ENCODE measurements at places on chromosomes 4 and X. TPM values are rescaled to one million over a fixed set of nuclear protein-coding genes. Genes with fewer than 3 reads are reported as not detected.
A peak's percentile ranks its signal among the peaks of the same experiment; 100 is the strongest.

- DNase-seq, result no peak
These were observed 161.5 kb downstream of the CPE start for GRCh38 chr4:165540206-165540830.

Gene CXXC4
- 2.9 TPM for total RNA-seq

GRCh38 chr4:138448169-138448568 is 206.0 kb upstream of the SLC7A11 start:
- DNase-seq, result no peak

GRCh38 chr4:5974321-5974720 is 43.9 kb downstream of the C4orf50 start:
- DNase-seq, result no peak

DNA sequence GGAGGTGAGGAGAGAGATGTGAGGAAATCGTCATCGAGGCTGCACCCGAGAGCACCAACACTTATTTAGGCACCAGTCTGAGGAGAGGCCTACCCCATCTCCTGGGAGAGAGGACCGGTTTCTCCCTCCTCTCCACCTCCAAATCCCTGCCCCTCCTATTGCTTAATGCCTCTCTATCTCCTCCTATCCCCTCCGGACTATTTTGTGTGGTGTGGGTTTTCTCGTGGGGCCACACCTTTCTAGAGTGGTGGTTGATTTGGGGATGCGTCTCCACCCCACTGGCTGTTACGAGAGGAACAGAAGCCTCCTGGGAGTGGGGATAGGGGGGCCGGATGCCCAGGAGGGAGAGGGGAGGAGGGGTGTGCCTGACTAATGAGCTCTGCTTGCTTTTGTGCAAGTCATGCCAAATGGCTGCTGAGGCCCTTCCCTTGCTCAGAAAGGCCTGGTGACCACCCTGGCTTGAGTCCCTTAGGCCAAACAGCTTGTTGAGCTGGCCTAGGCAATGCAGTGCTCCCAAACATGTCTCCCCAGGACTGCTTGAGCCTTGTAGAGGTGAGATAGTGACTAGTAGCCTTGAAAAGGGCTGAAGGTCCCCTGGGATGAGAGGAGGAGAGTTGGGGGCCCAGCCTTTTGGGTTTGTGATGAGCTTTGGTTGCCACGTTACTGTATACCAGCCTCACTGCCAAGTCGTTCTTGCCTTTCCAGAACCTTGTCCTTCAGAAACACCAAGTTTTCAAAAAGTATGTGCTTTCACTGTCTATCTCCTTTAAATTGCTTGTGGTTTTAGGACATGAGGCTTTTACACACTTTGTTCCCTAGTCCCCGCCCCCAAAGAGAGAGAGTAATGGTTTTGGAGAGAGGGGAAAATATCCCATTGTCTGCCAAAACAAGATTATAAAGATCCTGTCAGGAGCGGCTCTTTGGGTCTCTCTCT is 1.2 kb downstream of the MSN start:
- DNase-seq, result no peak

- DNase-seq, result no peak
These were observed 38.1 kb downstream of the MID1 start for GRCh38 chrX:10582215-10582733.

- DNase-seq, result peak; percentile 47
These were observed 4.2 kb downstream of the PRDM8 start for GRCh38 chr4:80201252-80202151.

Gene MCUB
- 29.3 TPM for total RNA-seq

DNA sequence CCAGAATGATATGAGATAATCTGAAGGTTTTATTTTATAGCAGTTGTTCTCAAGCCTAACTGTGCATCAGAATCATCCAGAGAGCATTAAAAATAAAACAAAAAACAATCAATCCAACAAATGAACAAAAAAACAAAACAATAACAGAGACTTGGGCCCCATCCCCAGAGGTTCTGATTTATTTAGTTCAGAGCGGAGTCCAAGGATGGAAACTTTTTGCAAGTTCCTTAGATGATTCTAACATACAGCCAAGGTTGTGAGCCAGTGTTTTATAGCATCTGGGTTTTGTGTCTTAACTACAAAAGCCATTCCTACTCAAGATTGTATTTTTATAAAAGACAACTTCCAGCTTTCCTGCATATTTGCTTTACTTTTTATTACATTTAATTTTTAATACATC is 59.4 kb upstream of the GRPR start:
- DNase-seq, result no peak

Data from upper lobe of left lung (tissue), 6 donors.